ENCODE measurements at places on chromosomes 3 and 15. TPM values are rescaled to one million over a fixed set of nuclear protein-coding genes. Genes with fewer than 3 reads are reported as not detected.

CCR8 gene
- total RNA-seq: not detected

ERICH6 gene
- not detected for total RNA-seq

FBXO22 gene
- 8.5 TPM for total RNA-seq

GREM1 gene
- total RNA-seq: not detected

PLSCR2 gene
- total RNA-seq: not detected

TAGLN3 gene
- not detected for total RNA-seq

SUMF1 gene
- 22.6 TPM for total RNA-seq

DNA sequence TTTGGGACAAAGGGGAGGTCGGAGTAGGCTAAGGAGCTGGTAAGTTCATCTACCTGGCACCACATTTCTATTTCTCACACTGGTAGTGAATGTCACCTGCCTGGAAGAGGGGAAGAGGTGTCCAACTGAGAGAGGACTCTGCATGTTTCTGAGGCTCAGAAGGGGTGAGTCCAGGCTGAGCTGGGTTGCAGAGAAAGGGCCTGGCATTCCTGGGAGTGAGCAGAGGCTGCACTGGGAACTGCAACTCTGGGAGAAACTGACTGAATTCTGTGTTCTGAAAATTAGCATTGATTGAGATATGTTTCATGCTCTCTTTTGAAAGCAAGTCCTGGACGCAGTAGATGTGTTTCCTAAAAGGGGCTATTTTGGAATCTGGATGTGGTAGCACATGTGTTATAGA, 32.3 kb upstream of the ARNT2 start:
- DNase-seq: no peak

DNA sequence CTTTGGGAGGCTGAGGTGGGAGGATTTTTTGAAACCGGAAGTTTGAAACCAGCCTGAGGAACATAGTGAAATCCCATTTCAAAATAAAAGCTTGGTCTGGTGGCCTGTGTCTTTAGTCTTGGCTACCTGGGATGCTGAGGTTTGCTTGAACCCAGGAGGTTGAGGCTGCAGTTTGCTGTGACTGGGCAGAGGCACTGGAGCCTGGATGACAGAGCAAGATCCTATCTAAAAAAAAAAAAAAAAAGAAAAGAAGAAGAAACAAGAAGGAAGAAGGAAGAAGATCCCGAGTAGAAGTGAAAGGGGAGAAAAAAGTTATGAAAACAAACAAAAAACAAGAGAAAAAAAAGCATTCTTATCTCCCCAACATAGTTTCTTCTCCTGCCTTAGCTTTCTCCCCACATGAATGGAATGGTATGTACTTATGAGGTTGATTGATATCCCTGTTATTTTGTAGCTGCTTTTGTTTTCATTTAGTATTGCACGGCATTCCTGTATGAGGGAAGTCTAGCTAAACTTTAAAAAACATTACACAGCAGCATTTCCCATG, 42.4 kb downstream of the TMEM40 start:
- no peak for DNase-seq

DNA sequence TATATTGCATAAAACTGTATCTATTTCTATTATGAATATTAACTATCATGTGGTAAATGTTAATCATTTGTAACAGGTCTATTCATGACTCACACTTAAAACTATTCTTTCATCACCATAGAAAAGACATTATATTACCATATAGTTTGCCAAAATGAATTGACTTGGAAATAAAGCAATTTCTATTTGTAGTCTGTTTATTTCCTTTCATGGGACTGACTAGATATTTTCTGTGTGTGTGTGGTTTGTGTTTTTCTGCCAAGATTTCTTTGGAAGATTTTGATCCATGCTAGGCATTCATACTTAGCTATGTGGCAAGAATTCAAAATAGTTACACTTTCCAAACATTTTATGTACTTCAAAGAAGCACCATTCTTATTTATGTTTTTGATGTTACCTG, 522.5 kb upstream of the AGTR1 start:
- no peak for DNase-seq

DNA sequence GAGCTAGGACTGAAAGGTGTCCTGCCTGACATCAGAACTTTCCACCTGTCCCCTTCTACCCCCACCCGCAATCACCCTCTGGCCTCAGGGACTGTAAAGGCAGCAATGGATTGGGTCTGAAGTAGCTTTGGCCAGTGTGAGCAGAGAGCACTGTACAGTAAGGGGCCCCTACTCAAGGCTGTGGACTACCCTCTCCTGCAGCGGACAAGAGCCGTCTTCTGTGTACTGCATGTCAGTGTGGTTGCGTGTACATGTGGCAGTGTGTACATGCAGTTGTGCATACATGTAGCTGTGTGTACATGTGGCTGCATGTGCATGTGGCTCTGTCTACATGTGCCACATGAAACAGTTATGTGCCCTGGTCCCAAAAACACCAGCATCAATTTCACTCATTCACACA, 205.9 kb upstream of the LINGO1 start:
- no peak for DNase-seq

- DNase-seq: no peak
Measured at GRCh38 chr3:58092521-58092920, 84.3 kb downstream of the FLNB start.

DNA sequence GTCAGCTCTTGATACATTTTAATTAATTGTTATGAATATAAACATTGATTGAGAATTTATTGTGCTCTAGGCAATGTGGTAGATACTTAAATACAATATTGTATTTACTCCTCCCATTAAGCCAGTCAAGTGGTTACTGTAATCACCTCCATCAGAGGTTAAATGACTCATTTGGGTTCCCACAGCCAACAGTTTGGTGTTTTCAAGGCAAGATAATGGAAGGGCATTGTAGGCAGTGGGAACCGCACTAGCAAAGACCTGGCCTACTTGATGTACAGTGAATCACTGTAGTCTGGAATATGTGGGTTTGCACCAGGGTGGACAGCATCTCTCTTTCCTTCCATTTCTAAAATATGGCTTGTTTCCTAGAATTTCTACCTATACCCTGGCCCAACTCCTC, 127.4 kb downstream of the EDEM1 start:
- no peak for DNase-seq

- no peak for DNase-seq
Measured at GRCh38 chr15:76588811-76589747, 252.5 kb downstream of the ISL2 start.

DNA sequence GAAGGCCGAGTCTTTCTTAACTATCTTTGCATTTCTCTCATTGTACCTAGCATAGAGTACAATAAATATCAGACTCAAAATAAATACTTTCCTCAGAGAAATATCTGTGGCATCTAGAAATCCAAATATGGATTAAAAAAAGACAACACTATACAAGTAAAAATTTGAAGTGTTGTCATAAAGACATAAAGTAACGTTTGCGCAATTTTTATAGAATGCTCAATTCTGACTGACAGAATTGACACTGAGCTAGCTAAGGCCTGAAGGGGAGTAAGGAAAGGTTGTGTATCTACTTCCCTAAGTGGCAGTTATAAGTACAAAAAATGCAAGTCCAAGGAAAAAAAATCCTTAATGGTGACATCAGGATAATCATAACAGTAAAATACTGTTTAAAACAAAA, 1.1 kb downstream of the SEC11A start:
- no peak for DNase-seq

DNA sequence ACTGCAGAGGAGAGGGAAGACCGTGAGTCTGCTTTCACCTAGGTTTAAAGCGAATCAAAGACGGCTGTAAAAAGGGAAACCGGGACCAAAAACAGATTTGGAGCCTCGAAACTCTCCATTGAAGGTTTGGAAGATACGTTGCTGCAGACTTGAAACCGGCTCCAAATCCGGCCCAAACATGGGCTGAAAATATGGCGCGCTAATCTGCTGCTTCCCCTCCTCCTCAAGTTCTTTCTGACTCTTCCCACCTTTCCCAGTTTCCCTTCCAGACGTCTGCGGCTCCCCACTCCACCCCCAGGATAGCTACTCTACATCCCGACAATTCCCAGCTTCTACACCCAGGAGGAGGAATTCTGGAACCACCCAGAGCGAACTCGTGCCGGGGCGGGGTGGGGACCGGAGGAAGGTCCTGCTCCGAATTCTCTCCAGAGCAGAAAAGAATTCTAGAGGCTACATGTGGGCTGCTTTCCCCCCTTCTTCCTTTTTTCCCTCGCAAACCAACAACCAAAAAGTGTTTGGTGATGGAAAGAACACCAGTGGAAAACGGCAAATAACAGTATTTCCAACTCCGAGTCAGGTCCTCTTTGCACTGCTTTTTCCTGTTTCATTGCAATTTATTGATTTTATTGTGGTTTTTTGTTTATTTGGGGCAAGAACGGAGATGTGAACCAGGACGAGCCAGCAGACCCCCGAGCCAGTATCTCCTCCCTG, 8.5 kb downstream of the EOMES start:
- DNase-seq: no peak

DNA sequence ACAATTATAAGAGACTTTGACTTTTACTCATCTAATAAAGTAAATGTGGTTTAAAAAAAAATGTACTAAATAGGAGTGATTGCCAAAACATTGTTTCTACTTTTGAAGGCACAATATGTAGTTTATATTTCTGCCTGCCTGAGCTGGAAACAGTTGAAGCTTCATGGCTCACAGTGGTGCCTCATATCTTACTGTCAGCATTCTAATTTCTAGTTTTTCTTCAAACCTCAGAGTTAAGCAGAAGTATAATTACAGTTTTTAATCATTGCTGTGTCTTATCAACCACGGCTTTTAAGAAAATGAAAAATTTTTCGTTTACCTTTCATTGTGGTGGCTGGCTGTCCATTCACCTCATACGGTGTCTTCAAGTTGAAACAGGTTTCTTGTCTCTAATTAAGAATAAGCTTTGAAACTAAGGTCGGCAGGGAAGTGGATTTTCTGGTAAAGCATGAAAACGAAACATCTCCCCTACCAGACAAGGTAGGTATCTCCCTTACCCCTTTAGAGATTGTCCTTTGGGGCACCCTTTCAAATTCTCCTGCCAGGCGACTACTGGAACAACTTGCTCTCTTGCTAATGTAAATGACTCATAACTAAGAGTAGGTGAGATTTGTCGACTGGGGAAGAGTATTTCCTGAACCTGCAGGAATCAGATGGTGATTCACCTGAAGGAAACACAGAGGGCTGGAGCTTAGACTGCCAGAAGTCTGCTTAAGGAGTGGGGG, at the start of gene GPR87:
Gene GPR87 (minus strand): TSS at position 554 of the 725 bp plus-strand sequence. CDS start 16,720 bp downstream, outside the sequence.
- DNase-seq: no peak

GRCh38 chr15:39786447-39787056, 3.9 kb upstream of the FSIP1 start:
- no peak for DNase-seq

GRCh38 chr15:69410248-69410874, 3.8 kb upstream of the KIF23 start:
- no peak for DNase-seq

DNA sequence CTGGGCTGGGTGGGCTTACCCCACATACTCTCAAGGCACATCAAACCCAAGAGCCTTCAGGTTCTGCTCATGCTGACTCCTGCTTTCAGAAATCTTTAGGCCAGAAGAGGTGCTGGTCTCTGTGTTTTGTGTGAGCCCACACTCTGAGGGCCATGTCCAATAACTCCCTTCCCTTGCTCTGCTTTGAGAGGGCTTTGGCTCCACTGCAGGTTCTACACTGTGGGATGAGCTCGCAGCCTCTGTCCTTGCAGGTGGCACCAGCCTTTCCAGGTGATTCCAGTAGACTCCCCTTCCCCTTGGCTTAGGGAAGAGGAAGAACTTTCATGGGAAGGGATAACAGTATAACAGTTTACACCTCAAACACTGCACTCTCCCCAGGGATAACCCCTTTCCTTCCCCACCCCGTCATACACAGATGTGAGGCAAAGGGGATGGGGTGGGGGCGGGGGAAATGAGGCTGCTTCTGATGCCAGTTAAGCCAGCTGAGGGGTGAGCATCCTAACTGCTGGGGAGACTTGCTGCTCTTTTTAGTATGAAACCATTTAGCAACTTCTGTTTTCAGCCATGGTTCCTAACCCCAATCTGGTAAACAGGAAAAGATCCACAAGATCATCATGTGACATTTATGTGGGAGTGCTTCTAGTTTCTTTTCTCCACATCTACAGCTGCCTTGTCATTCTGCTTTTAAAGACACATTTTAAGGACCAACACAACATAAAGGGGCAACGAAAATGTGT, 262.4 kb downstream of the SLC9A9 start:
- no peak for DNase-seq

DNA sequence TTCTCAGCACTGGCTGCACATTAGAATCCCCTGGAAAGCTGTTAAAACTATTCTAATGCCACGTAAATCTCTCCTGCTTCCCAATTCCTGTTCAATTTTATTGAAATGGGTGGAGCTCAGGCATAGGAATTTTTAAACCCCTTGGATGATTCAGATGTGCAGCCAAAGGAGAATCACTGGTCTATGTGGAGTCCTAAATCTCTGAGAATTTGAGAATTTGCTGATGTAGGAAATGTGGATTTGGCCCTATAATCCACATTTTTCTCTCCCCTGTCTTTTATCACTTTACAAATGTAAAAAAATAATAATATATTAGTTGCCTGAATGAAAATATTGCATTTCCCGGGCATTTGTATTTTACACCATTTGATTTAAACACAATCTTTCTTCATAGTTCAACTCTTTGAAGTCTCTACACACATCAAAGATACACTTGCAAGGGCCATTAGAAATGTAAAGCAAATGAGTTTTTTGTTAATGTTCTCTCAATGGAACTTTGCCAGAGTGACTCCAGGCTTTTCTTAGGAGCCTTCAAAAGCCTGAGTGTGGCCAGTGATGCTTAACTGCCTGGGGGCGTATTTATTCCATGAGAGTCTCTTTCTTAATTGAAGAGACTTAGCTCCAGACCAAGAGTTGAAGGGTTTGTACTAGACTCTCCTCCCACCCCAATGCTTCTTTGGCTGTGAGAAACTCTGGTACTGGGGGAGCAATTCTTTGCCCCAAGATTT, 48.8 kb upstream of the PTX3 start:
- DNase-seq: no peak

DNA sequence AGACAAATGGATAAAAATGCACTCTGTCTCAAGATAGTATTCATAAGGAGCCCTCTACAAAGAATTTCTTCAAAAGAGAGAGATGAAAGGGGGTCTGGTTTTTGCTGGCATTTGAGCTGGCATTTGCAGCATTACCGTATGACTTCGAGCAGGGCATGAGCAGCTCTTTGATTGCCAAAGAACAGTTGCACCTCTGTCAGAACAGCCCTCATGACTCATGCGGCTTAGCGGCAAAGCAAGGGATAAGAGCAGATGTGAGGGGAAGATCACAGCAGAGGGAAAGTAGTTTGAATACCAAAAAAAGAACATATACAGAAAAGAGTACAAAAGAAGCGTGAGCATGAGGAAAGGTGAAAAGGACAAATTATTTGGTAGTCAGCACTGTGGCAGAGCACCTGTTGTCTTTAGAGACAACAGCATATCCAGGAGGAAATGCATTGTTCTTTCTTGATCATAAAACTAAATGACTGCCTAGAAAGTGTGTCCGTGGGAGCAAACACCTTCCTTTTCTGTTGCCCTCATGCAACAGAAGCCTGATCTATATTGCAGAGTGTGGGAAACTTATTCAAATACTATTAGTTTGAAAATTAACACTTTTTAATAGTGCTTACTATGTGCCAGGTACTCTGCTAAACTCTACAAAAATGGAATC, 80.5 kb upstream of the SLC24A5 start:
- no peak for DNase-seq

DNA sequence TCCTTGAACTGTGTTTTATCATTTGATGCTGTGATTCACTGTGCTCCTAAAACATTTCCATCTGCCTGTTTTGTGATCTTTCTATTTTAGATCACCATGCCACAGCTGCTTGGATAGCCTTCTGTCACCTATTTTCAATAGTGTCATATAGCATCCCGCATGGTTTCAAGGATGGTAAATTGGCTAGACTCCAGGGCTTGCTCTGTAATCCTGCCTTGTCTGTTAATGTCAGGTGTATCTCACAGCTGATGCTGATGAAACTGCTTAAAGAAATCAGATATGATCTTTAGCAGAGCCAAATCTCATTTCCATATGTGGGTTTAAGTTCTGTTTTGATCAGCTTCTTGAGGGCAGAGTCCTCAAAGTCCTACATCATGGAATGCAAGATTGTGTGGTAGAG, 182.2 kb downstream of the UBE2E2 start:
- DNase-seq: no peak

All from right atrium auricular region (tissue), 2 donors.